COLO829 (cell line): ENCODE measurements at places on chromosomes 3 and 15.

DNA sequence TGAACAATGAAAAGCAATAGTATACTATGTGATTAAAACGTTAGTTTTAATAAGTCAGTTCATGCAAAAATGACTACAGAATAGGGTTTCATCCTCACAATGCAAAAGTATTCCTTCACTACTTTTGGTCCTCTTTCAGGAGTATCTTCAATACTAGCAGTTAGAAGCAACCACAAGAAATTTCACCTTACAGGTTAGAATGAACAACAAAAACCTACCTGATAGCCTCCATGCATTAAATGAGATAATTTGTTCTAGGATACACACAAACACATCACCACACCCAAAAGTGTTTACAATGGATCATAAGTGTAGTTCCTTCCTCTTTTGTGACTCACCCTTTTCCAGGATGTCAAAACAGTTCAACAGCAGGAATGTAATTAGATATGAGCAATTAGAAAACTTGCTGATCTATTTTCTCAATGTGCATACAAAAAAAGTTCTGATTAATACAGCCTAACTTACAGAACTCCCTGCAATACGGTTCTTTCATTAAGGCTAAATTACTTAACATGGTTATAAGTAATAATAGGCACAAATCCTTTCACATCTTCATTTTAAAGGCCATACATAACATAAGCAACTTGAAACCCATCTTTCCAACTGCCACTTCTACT is 21.6 kb downstream of the UACA start:
- DNase-seq, result peak; percentile 37

DNA sequence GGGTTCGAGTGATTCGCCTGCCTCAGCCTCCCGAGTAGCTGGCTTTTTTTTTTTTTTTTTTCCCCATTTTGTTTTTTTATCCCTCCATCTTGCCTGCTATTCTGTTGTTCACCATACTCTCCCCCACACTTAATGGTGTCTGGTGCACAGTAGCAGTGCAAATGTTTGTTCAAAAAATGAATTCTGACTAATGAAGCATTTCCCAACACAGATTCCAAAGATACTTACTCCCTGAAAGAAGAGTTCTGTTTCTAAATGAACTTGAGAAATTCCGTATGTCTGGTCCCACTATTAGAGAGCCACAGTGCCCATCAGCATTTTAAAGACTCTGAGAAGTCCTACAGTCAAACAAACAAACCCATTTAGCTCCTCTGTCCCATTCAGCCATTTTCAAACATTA is 9.5 kb downstream of the EDEM1 start:
- no peak for DNase-seq

DNA sequence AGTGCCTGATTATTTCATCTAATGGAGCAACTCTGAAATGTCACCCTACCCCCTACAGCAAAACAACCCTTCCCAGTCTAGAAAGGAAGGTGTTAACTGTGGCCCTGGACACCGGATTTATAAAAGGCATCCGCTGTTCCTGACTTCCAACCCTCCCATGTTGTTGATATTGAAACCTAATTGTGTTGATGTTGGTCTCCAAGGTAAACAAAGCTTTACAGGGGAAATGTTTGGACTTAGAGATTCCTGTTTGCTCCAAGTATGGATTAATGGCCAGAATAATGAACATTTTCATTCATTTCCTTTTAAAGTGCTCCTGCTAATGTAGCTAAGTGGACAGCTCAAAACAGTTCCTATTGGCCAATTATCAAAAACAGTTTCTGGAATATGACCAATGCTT is 19.4 kb upstream of the LMCD1 start:
- no peak for DNase-seq

DNA sequence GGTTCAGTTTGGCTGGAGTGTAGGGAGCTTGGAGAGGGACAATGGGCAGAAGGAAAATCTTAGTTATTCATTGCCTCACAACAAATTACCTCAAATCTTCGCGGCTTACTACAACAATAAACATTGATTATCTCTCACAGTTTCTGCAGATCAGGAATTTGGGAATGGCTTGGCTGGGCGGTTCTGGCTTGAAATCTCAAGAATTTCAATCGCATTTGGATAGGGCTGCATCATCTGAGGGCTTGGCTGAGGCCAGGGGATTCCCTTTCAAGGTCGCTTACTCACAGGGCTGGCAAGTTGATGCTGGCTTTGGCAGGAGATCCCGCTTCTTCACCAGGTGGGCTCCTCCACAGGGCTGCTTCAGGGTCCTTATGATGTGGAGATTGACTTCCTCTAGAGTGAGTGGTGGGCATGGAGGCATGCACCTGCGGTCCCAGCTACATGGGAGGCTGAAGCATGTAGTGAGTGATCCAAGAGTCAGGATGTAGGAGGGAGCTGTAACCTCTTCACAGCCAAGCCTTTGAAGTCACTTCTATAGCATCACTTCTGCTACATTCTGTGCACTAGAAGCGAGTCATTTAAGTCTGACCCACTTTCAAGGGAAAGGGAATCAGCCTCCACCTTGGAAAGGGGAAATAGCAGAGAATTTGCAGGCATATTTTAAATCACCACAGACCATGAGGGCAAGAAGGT is 63.1 kb downstream of the CDC25A start:
- no peak for DNase-seq

- DNase-seq, result no peak
Measured at GRCh38 chr15:77541421-77542181, 91.1 kb downstream of the LINGO1 start.

GRCh38 chr15:73048624-73049295 is 3.5 kb upstream of the NEO1 start:
- DNase-seq, result no peak

DNA sequence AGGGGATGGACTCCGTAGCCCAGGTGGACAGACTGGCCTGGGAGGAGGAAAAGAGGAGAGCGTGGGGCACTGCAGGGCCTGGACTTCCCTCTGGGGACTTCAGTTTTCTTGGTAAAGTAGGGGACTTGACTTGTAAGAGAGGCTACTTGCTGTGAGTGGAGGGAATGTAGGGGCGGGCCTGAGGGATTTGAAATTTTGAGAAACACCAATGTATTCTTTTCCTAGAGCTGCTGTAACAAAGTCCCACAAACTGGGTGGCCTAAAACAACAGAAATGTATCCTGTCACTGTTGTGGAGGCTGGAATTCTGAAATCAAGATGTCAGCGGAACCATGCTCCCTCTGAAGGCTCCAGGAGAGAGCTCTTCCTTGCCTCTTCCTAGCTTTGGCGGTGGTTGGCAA is 5.8 kb upstream of the HEG1 start:
- DNase-seq, result no peak

DNA sequence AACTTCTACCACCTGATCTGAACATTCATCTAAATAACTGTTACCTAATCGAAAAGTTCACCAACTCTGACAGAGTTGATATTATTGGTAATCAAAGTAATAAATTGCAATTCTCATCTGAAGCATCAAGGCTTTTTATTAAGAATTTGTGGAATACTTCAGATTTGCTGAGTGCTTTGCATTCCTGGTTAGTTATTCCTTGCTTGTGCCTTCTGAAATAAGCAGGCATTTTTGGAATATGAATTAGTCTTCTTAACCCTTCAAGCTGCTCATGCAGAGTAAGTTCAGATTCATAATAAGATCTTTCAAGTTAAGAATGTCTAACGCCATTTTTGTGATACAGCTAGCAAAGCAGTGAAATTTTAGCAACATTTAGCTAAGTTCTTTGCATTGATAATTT is 188.5 kb downstream of the ALCAM start:
- DNase-seq, result no peak

GRCh38 chr15:79673416-79674123 is 223.2 kb downstream of the MTHFS start:
- no peak for DNase-seq

GRCh38 chr3:142174559-142174958 is 25.2 kb upstream of the TFDP2 start:
- no peak for DNase-seq
